ENCODE measurements at places on chromosomes 1 and 21. TPM values are rescaled to one million over a fixed set of nuclear protein-coding genes. Genes with fewer than 3 reads are reported as not detected.

ALX3 gene
- not detected for total RNA-seq

DNA sequence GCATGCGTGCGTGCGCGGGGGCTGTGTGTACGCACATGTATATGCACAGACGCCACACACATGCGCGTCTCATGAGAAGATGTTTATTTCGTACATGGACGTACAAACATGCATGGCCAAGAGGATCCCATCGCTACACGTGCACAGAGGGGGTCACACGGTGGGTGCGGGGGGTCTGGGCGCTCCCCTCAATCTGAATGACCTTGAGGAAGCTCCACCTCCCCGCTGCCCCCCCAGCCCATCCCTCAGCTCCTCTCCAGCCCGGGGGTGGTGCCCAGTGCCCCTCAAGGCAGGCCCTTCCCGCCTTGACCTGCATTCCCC is 1.5 kb downstream of the TMEM240 start:
- DNase-seq: no peak

DNA sequence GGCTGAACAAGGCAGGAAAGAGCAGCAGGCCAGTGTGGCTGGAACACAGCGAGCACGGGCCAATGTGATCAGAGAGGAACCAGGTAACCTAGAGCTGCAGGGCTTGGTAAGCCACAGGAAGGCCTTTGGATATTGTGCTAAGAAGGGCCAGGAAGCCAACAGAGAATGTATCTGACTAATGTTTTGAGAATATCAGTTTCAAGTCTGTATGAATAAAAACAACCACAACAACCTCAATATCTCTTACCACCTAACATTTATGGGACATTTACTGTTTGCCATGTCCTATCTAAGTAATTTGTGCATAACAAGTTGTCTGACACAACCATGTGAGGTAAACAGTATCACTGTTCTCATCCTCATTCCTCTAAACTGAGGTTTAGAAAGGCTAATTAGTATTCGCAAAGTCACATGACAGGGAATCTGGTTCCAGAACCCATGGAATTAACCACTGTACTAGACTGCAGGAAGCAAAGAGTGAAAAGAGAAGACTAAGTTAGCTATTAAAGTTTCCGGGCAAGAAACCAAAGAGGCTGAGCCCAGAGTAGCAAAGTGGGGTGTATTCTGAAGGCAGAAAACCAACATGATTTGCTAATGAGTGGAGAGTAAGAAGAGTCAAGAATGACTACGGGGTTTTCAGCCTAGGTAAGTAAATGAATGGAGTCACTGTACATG is 38.9 kb downstream of the SPRTN start:
- no peak for DNase-seq

DNA sequence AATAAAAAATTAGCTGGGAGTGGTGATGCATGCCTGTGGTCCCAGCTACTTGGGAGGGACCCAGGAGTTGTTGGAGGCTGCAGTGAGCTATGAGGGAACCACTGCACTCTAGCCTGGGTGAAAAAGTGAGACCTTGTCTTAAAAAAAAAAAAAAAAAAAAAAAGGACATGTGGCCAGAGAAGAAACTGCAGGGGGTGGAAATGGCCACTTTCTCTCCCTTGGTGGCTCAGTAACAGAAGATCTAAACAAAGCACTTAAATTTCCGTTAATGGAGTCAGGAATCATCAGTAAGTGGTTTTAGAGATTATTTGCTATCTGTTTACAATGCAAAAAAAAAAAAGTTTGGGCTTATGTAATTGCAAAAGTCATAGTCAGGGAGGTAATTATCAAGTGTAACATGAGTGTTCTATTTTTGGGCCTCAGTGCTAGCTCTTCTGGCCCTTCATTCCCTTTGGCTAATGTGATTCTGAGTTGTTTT is 19.3 kb upstream of the OPRD1 start:
- DNase-seq: no peak

DNA sequence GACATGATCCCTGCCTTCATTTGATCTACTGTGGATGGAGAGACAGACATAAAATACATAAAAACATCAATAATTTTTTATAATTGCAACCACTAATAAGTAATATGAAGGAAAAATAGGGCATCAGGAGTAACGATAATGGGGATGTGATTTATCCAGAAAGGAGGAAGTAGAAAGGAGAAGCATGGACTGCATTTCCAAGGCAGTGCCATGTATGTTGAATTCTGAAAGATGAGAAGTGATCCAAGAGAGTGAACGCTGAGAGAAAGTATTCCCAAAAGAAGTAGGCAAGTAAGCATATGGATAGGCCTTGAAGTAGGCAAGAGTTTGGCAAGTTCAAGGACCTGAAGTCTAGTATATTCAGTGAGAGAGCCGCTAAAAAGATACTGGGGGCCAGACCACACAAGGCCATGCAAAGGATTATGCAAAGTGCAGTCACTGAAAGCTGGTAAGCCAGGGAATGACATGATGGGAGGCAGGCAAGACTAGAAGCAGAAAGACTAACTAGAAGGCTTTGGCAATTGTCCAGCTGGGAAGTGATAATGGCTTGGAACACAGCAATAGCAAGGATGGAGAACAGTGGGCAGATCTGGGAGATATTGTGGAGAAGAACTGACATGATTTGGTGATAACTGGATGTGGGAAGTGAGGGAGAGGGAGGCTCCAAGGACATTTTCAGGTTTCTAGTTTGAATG is 85.9 kb downstream of the TM2D1 start:
- no peak for DNase-seq

All from activated naive CD8-positive, alpha-beta T cell treated with anti-CD3 and anti-CD28 coated beads, Interleukin-2, amount 10 ng/mL, durations not matched to agents 7 days and 5 days (primary cell).